ENCODE measurements at places on chromosomes 7 and 10.

GRCh38 chr7:20030915-20031362, 186.2 kb downstream of the MACC1 start:
- DNase-seq: no peak

DNA sequence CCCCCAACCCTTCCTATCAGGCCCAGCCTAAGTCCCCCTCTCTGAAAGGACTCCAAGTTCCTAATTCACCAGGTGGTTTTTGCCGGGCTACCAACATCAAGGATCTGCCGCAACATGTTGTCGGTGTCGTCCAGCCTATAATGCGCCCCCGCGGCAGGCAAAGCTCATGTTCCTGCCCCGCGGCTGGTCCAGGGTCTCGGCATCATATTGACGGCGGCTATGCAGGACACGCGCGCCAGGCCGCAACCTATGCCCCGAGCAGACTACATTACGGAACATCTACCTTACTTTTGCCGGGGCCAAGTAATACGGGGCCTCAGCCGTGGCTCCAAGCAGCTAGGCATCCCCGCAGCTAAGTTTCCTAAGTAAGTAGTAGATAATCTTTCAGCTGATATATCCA, 24.6 kb upstream of the FAM221A start:
- DNase-seq: no peak

GRCh38 chr10:98980353-98980752, 255.3 kb downstream of the HPSE2 start:
- DNase-seq: no peak

GRCh38 chr7:149261829-149262617, at the start of gene ZNF783:
ZNF783 (plus strand) TSS chr7:149262196; CDS start chr7:149262334, 138 bp downstream.
- peak; percentile 66 for DNase-seq

DNA sequence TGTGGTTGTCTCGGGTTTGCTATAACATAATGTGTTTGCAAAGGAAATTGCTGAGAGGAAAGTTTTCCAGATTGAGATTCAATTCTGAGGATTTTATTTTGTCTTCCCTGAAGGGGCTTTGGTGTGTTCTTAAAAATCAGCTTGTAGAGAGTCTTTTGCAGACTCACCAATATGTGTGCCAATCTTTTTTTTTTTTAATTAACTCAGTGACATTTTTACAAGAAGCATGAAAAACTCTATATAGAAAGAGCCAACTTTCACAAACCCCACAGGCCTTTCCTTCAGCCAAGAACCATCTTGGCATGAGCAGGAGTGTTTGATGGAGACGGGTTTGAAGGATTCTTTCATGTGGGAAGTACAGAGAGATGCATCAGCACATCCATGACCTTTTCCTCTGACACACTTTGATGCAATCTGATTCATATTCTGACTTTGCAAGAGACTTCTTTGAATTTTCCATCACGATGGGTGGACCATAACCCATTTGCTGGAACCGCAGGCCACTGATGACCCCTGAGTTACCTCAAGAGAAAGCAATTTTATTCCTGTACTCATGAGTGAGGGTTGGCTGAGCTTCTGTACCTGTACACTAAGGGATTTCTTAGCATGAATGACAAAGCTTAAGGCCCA, 892.6 kb downstream of the XPNPEP1 start:
- DNase-seq: no peak

- DNase-seq: no peak
Observed at GRCh38 chr10:88033385-88033784, 170.0 kb downstream of the PTEN start.

DNA sequence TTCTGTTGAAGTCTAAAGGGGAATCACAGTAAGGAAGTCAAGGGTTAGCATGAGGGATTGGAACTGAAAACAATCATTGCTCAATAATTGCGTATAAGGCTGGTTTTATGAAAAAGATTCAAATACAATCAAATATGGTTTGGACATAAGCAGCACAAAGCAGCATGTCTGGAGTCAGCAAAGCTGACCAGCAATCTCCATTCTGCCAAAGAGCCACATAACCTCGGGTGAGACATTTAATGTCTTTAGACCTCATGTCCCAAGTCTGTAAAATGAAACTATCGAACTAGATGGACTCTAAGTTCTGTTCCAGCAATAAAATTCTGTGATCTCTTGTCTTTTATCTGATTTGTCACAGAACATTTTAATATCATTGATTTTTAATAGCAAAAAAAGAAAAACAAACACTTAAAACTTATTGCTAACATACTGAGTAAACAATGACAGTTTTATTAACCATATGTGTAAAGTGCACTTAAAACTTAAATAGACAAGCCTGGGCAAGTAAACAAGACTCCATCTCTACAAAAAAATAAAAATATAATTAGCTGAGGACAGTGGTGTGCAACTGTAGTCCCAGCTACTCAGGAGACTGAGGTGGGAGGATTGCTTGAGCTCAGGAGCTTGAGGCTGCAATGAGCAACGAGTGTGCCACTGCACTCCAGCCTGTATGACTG, 217.0 kb downstream of the MAGI2 start:
- DNase-seq: no peak

DNA sequence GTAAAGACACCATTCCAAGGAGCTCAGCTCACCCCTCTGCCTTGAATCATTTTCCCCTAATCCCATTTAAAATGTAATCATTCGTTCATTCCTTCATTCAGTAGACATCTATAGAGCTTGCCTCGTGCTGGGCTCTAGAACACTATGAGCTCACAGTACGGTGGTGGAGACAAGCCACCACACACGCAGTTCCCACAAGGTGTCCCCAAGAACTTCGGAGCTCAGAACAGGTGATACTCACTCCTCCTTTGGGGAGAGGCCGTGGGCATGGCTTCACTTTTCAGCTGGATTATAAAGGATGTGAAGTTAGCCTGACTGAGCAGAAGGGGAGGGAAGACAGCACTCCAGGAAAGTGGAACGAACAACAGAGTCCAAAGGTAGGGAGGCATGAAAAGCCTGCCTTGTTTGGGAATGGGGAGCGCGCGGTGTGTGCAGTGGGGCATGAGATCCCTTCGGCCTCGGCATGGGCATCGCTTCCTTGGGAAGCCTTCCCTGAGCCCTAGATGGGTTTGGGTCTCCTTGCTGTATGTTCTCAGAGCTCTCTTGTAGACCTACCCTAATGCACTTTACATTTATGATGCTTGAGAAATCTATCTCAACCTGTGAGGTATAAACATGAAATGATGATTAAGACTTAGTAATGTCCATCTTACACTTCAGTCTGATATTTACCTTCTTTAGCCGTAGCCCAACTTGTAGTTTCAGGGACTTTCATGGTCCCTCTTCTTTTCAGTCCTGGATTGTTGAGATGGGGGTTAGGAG, 809 bp upstream of the OGA start:
- no peak for DNase-seq

- no peak for DNase-seq
Observed at GRCh38 chr7:149296368-149296767, 34.4 kb downstream of the ZNF783 start.

DNA sequence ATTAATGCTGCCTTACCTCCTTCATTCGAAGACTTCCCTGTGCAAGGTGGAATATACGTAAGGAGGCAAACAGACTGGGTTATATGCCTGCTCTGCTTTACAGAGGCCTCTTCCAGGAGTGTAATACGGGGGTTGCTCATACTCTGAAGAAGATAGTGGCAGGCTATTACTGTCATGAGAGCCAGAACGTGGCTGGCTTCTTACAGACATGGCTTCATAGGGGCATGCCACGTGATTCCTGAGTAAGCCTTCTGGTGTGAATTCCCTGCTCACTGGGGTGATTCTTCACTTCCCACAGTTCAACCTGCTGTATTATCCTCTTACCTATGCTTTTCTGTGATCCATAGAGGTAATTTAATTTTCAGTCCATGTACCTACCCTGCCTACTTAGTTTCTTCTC, 141.8 kb downstream of the ST7 start:
- DNase-seq: no peak

DNA sequence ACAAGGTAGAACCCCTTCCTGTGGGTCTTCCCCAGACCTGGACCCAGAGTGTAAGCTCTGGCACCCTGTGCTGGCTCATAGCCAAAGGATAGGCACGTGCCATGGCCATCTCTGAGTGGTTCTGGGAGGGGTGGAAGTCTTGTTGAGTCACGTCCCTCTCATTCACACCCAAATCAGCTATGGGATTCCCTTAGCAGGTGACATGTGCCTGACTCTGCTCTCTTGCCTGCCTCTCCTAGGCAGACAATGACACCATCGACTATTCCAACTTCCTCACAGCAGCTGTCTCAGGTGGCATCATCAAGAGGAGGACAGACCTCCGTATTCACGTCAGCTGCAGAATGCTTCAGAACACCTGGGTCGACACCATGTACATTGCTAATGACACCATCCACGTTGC, 59.8 kb downstream of the C10orf120 start:
- DNase-seq: no peak

DNA sequence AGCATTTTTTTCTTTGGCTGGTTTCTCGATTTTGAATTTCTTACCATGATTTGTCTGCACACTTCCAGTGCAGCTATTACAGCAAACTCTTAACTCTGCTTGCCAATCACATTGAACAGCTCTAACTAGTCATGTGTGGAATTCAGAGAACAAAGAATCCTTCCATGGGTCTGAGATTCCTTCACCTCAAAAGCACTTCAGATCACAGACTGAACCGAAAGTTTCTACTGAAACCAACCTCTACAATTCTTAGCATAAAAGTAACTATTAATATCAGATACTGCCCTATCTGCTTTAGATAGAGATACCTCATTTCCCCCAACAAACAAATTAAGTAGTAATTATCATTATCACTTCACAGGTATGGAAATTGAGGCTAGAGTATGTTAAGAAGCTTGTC, 56.5 kb upstream of the SP4 start:
- DNase-seq: no peak

DNA sequence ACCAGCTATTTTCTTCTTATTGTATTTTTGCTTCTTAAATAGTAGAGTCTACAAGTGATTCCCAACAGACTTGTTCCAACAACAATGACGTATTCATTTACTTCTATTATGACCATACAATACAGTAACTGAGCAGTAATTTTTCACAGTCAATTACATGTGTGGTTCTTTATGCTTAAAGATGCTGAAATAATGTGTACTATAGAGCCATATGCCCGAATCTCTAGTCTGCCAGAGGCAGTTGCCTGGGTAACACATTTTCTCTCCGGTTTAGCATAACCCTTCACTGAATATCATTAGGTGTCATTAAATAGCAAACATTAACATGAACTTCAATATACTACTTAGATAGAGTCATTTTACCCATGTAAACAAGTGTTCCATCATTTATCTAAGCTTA, 75.0 kb downstream of the SLC25A13 start:
- no peak for DNase-seq

DNA sequence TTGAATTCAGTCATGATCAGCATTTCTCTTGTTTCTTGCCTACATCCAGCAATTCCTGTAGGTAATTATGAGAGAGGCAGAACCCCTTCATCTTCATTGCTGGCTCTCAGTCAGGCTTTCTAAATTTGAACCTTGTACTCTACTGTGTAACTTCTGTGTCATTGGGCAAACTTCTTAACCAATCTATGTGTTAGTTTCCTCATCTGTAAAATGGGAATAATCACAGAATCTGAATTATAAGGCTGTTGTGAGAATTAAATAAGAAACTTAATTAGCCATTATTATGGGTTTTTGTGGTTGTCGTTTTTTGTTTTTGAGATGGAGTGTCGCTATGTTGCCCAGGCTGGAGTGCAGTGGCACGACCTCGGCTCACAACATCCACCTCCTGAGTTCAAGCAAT, 11.5 kb upstream of the GALNT11 start:
- no peak for DNase-seq

GRCh38 chr10:83991986-83992753, 147.1 kb upstream of the GHITM start:
- DNase-seq: no peak

GRCh38 chr7:6437251-6437650, 10.5 kb downstream of the DAGLB start:
- no peak for DNase-seq

- no peak for DNase-seq
Observed at GRCh38 chr7:74193054-74193453, 16.8 kb upstream of the LAT2 start.

- DNase-seq: no peak
Observed at GRCh38 chr10:87761892-87762291, 56.1 kb downstream of the ATAD1 start.

DNA sequence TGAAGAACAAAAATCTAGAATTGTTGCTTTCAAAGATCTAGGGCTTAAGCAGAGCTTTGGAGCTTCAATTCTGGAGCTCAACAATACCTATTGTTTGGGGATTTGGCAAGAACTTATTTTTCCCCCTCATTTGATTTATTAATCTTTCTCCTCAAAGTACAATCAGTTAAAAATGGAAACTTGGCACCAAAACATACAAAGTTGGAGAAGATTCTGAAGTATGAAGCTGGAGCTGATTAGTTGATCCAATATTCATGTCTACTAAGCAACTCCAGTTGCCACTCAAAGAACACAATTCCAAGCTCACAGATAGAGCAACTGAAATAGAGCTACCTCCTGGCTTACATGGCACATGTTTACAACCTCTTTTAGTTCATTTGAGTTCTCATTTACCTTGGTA, 3.8 kb downstream of the FAM13C start:
- DNase-seq: no peak

Data from SW 1271 (cell line).